ENCODE measurements at places on chromosomes 4 and X.

GRCh38 chr4:152808670-152809069 lies 28.9 kb downstream of the ARFIP1 start:
- DNase-seq = no peak

DNA sequence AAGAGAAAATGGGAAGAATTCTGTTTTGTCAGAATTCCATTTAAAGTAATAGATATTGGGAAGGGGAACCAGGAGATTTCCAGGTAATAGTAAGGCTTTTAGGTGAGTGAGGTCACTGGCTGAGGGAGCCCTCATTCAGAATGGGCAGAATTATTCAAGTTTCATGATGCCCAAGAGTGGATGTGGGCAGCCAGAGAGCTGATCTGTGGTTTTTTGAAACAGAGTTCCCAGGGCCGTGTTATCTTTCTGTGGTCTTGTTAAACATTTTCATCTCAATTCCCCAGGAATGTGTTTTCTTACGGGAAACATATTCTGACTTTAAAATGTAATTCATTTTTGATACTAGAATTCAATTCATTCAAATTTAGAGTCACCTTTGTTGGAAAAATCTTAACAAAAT lies 182.0 kb upstream of the AADAT start:
- no peak for DNase-seq

GRCh38 chr4:97105347-97106099 lies 1037.8 kb downstream of the STPG2 start:
- no peak for DNase-seq

DNA sequence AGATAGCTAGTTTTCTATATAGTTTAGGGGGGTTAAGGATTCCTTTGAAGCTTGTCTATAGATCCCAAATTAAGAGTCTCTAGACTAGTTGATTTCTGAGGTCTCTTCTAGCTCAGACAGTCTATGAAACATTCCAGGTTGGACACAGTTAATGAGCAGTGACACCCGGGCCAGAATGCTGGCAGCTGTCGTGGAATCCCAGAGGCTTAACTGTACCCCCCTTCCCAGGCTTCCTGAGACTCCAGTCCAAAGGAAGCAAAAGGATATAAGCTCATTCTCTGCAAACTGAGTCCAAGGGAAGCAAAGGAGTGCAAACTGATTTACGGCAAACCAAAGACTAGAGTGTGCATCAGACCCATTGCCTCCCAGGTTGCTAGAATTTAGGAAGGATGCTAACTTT lies 62.9 kb downstream of the DCX start:
- DNase-seq = no peak

DNA sequence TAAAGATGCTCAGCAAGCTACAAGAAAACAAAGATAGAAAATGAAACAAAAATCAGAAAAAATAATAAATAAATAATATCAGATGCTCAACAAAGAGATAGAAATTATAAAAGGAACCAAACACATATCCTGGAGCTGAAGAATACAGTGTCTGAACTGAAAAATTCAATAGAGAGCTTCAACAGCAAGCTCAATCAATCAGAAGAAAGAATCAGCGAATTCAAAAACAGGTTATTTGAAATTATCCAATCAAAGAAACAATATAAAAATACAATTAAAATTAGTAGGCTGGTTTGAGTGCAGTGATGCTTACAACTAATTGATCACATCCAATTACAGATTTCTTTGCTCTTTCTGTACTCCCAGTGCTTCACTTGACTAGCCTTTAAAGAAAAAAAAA lies 40.8 kb upstream of the FOXR2 start:
- DNase-seq = no peak
